Parietal lobe (tissue), 2 donors: ENCODE measurements at places on chromosomes 1 and 21. TPM values are rescaled to one million over a fixed set of nuclear protein-coding genes. Genes with fewer than 3 reads are reported as not detected.

Gene TRNP1
- total RNA-seq: 11.9 TPM

Gene NUDT4B
- total RNA-seq: 10.3 TPM

Gene C8A
- total RNA-seq: not detected

Gene PKP1
- total RNA-seq: not detected

Gene CTTNBP2NL
- total RNA-seq: 40.4 TPM

Gene CASQ1
- total RNA-seq: 1.9 TPM

Gene NOS1AP
- total RNA-seq: 16.6 TPM

Gene TACSTD2
- total RNA-seq: not detected

Gene ADAMTS5
- 5.3 TPM for total RNA-seq

Gene SLC9C2
- 1.9 TPM for total RNA-seq

Gene HS2ST1
- 26.3 TPM for total RNA-seq

Gene TMEM200B
- total RNA-seq: 0.63 TPM

Gene SPATA46
- total RNA-seq: not detected

Gene ALDH4A1
- 7.2 TPM for total RNA-seq

Gene SLC35F3
- 1.9 TPM for total RNA-seq

Gene CENPL
- total RNA-seq: 16.6 TPM

Gene NAV1
- total RNA-seq: 101 TPM

Gene NBPF4
- not detected for total RNA-seq

Gene SLC45A3
- 3.8 TPM for total RNA-seq

Gene KRTAP11-1
- total RNA-seq: not detected

Gene BLACAT1
- 4.7 TPM for total RNA-seq

Gene HNRNPCL4
- not detected for total RNA-seq

Gene ACKR1
- 2.5 TPM for total RNA-seq

Gene LRRIQ3
- total RNA-seq: 1.3 TPM

Gene MTMR11
- 4.1 TPM for total RNA-seq

Gene ST6GALNAC3
- 16.3 TPM for total RNA-seq

Gene FOXO6
- 9.1 TPM for total RNA-seq
